ENCODE measurements at places on chromosomes 11 and 22.

DNA sequence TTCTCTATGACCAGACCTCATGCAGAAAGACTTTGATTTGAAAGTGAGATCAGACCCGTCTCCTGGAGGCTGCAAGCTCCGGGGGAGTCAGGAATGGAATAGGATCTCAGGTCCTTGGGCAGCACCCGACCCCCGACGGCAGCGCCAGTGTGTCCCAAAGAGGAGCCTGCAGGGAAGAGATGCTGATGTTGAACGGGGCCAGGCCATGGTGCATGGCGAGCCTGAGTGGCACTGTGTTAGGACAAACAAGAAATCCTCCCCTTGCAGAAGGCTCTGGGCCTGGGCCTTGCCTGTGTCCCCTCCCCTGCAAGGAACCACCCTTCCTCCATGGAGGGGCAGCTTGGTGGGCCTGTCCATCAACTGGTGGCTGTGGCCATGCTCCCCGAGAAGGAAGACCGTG, 20.1 kb upstream of the SYT8 start:
- no peak for DNase-seq

DNA sequence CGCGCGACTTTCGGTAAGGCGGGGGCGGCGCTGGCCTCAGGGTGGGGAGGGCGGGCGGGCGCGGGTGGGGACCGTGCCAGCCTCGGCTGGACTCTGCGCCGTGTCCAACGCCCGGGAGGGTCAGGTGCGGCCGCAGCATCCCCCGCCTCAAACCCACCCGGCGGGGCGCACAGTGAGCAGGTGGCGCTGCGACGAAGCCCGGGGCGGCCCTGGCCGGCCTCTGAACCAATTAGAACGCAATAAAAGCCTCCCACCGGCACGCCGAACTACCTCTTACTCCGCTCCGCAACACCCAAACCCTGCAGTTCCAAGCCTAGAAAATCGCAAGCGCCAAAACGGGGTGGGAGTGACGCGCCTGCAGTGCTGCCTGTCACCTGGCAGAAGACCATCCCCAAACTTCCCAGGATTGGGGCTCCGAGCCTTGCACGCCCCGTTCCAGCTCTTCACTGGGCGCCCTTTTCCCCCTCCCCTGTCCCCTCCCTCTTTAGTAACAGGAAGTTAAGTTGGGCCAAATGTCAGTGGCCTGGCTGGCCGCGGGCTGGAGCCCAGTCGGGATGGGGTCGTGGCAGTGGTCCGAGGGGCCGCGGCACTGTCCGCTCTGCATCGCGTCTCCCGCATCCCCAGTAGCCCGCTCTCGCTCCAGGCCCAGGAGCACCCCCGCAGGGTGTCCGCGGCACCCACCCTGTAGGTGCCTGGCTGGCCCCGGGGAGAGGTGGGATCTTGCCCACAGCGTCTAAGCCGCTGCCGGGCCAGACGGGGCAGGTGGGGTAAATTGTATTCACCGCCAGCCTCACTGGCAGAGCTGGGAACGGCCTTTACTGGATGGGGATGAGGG, 541 bp downstream of the MICAL2 start:
- DNase-seq: peak; percentile 31

- no peak for DNase-seq
Measured at GRCh38 chr11:65279741-65280440, 18.1 kb downstream of the POLA2 start.

- DNase-seq: no peak
Measured at GRCh38 chr22:44256556-44257485, 55.9 kb downstream of the SHISAL1 start.

- no peak for DNase-seq
Measured at GRCh38 chr11:24585192-24585591, 88.3 kb downstream of the LUZP2 start.

DNA sequence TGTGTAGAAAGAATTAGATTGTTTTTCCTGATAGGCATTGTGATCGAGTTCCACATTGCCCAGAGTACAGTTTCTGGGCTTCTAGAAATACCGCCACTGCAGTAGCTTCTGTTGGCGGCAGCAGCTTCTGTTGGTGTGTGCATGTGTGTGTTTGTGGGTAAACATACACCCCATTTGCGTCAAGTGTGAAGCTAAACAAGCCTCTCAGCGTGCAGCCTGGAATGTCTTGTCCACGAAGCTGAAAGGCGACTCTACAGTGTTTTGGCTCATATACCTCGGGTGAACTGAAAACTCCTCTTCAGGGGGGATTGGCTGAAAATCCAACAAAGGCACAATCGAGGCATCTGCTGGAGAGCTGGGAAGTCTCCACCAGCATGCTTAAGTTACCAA, 112.0 kb upstream of the E2F8 start:
- no peak for DNase-seq

DNA sequence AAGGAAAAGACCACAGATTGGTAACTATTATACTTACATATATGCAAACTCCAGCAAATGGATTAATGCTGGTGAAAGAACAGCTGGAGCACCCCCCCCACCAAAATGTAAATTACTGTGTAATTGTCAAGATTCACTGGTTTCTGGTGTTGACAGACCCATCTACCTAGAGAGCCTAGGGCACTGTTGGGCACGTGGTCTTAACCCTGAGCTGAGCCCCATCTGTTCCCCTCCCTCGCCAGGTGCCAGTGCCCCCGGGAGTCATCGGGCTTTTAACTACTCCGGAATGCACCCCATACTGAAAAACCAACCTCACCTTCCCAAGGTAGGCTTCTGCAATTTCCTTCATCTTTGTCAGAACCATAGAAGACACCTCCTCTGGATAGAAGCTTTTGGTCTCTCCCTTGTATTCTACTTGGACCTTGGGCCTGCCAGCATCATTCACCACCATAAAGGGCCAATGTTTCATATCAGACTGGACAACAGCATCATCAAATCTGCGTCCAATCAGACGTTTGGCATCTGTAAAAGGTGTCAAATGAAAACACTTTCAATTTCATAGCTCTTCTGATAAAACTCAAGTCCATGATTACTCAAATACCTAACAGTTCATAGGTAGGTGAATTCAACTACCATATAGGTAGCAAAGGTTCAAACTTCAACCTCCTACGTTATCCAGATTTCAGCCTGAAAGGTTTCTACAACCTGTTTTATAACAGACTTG, 1.5 kb downstream of the HSPA8 start:
- no peak for DNase-seq

GRCh38 chr11:87966694-87967093, 208.5 kb downstream of the RAB38 start:
- peak; percentile 56 for DNase-seq

DNA sequence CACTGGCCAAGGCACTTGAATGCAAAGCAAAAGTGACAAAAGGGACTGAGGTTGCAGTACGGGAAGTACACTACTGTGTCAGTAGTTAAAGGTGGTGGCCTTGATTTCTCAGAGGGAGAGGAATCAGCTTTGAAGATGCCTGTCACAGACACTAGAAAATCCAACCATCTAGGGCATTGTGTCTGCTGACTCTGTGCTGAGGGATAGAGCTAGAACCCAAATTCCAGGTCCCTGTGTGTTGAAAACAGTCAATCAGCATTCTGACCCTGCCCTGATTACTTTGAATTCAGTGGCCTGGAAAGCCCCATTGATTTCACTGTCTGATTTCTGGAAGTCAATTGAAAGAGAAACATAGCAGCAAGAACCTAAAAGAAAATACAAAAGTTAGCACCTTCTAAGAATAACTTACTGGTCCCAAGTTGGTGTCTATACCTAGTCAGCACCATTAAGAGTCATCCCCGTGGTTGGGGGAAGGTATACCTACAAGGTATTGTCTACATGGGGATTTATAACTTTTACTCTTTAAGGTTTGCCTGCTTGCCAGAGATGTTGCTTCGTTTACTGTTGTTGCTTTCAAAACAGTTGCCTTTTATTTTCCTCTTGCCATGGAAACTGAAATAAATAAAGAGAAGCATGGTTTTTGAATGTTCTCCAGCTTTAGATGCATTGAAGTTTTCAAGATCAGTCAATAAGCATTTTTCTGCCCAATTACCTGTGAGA, 97.3 kb downstream of the PDHX start:
- no peak for DNase-seq

DNA sequence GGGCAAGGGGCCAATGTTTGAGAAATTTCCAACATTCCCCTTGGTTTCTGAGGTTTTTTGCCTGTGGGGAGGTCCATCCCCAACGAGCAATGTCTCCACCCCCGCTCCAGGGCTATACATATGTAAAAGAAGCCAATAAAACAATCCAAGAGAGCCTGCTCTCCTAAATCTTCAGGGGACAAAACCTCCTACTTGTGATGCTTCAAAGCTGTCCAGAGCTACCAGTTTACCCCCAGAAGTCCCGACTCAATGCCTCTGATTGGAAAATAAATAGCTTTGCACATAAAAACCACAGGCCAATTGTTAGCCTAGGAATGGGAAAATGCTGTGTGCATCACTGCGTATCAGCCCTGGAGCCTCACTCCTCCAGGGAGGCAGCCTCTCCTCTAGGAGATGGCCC, 66.0 kb upstream of the PAX6 start:
- no peak for DNase-seq

DNA sequence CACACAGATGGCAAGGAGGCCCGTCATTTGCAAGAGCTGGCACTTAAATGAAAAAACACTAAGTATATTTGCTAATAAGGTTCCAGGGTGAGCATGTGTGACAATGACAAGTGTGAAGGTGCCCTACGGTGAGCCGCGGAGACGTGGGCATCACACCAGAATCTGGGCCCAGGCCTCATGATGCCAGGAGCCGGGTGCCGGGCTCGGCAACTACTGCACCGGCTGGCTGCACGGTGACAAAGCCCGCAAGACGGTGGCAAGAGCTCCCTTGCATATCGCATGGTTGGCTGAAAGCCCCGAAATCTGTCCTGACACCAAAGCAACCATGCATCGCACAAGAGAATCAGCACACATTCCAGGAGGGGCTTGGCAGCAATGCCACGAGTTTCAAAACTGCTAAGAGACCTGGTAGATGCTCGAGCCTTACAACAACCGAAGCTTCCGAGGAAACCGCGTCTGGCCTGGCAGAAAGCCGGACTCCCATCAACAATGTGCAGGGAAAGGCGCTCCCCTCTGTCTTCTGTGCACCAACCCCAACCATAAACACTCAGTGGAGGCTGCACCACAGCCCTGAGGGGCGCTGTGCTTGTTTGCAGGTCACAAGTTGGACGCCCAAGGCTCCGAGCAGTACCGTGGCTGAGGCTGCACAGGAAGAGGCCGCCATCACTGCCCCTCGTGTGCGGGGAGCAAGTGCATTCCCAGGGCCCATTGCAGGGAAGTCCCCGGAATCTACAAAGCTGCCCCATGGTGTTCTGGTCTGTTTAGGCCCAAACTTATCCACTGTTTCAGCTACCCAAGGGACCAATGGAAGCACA, 339.7 kb downstream of the CTTN start:
- DNase-seq: no peak

- no peak for DNase-seq
Measured at GRCh38 chr11:12813371-12814225, 139.4 kb downstream of the TEAD1 start.

- DNase-seq: no peak
Measured at GRCh38 chr11:36349351-36350136, 53.5 kb downstream of the PRR5L start.

DNA sequence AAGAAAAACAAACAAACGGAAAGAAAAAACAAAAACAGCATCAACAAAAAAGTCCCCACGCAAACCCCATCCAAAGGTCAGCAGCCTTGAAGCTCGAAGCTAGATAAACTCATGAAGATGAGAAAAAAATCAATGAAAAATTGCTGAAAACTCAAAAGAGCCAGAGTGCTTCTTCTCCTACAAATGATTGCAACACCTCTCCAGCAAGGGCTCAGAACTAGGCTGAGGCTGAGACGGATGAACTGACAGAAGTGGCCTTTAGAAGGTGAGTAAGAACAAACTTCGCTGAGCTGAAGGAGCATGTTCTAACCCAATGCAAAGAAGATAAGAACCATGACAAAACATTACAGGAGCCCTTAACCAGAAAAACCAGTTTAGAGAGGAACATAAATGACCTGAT, 18.4 kb upstream of the FTH1 start:
- no peak for DNase-seq

DNA sequence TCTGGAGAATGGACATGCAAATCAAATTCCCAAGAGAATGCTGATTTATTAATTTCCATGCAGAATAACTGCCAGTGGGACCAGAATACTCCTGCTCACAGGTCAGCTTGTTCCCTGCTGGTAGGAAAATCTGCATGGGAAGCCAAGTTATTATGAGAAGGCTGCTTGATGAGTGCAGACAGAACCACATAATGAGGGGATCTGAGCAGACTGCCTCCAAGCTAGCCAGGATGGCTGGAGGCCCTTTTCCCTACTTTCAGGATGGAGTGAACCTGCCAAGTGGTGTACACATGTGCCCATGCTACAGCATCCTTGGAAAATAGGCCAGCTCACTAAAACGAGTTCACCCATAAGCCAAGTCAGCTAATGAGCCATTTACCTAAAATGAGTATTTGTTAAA, 55.2 kb upstream of the ZBED5 start:
- no peak for DNase-seq

- no peak for DNase-seq
Measured at GRCh38 chr11:102564110-102564509, 33.6 kb upstream of the MMP7 start.

DNA sequence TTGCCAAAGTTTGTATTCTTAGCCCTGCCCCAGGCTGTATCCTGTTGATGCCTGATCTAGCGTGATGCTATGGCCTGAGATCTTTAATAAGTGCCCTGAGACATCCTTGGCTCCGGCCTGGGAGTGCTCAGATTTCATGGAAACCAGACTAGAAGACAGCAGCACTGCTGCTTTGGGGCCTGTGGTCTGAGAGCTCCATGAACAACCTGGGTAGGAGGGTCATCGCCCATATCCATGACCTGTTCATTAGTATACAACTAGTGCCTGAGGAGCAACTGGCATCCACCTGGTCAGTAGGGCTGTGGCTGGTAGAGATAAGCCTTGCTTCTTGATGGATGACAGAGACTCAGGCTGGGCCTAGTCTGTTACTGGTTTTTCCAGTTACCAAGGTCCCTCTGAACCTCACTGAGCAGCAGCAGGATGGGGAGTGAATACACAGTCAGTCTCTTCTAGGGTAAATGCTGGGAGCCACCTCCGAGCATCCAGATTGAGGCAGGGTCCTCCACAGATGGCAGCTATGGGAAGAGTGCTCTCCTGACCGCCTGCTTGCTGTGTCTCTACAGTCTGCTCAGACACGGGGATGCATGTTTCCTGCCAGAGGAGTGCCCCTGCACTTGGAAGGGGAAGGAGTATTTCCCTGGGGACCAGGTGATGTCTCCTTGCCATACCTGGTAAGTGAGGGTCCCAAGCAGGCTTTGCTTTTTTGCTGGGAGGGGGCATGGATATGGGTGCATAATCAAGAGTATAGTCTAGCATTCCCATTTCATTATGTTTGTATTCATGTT, 39.0 kb downstream of the OTOG start:
- no peak for DNase-seq

GRCh38 chr11:60985991-60986915, 14.8 kb downstream of the CD6 start:
- no peak for DNase-seq

- no peak for DNase-seq
Measured at GRCh38 chr22:22933807-22934542, 46.4 kb downstream of the IGLL5 start.

GRCh38 chr22:50081426-50082196, 3.6 kb downstream of the MLC1 start:
- DNase-seq: no peak

- peak; percentile 32 for DNase-seq
Measured at GRCh38 chr11:68312117-68312779, at the start of gene LRP5. LRP5 (plus strand) TSS chr11:68312591; CDS start chr11:68312715, 124 bp downstream.

All from NCI-H1105 (cell line).